ENCODE measurements at places on chromosomes 1 and 21.

GRCh38 chr1:179082333-179082998 lies 596 bp downstream of the TOR3A start:
- peak; percentile 56 for DNase-seq

DNA sequence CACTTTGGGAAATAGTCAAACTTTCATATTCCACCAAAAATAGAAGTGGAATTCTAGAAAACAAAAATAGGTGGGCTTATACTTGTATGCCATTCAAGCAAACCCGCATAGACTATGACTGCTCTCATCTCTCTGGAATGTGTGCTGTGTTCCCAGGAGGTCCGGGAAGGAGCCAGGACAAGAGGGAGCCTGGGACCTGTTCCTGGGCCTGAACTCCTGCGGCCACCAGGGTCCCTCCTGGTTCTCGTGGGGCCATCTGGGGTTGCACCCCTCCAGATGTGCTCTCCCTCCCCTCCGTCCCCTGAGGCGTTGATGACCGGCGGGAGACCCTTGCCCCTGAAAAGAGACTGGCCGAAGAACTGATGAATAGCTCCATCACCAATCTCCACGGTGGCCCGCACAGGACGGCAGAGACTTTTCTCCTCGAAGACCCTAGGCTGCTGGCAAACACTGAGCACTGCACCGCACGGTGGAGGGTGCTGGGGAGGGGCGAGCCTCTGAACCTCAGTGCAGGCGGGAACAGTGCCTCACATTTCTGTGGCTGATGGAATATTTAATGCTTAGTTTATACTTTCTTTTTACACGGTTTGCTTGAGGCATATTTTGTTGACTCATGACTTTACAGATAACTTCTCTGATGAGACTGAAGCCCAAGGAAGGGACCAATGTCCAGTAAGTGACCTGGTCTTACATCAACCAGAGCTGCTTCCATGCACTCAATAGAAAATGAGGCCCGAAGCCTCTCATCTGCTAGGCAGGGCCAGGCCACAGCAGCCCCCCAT lies 9.6 kb upstream of the ADARB1 start:
- no peak for DNase-seq

- DNase-seq: no peak
These were observed 133.5 kb downstream of the C1orf21 start for GRCh38 chr1:184520336-184520735.

- no peak for DNase-seq
These were observed 1.2 kb upstream of the C1orf54 start for GRCh38 chr1:150271291-150271959.

- no peak for DNase-seq
These were observed 68.4 kb downstream of the TLR5 start for GRCh38 chr1:223074445-223075300.

- DNase-seq: no peak
These were observed 237.3 kb downstream of the RHOU start for GRCh38 chr1:228972576-228972975.

Data from liver (tissue), 10 donors.